CD4-positive, alpha-beta T cell (primary cell): ENCODE measurements at places on chromosomes 7 and 10.

DNA sequence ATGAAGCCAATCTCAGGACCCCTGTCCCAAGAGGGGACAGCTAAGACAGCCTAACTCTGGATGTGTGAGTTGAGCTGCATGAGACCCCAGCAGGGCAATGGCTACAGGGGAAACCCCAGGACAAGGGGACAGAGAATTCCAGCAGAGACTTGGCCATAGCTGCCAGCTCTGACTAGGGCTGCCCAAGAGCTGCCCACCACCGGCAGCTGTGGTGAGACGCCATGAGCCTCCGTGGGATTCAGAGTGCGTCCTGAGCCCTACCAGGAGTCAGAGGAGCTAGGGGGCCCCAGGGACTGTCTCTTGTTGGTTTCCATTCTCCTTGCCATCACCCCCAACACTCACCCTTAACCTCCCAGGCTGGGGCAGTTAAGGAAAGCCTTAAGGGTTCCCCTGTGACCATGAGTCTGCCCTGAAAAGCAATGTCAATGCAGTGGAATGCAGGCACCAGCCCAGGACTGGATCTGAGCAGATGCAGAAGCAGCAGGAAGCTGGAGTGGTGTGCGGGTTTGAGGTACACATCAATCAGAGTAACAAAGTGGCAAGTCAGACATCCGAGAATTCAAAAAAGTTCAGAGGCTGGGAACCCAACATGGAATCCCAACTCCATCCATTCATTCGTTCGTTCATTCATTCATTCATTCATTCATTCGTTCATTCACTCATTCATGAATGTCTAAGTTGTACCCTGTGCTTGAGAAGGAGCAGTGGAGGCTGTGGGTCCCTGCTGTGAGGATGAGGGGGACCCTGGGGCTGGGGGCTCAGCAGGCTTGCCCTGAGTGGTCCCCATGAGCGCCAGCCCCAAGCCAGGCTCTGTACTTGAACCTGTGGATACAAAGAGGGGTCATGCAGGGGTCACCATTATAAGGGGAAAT lies 52.9 kb downstream of the C10orf120 start:
- DNase-seq: no peak

DNA sequence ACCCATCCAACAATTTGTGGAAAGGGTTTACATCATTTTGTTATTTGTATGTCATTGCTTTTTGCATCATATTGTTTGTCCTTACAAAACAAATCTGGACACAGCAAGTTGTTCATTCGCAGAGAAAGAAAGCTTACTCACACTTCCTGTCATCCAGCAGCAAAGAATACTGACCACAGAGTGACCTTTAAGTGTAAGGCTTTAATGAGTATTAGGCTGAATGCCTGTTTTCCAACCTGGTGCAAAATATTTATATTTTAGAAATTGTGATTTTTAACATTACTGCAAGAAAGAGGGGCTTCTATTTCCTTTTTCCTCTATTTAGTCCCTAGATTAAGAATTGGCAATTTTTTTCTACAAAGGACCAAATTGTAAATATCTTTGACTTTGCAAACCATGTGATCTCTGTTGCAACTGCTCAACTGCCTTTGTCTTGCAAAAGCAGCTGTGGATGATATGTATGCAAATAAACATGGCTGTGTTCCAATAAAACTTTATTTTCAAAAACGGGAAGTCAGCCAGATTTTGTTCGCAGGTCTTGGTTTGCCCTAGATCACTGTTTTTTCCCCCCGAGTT lies 27.8 kb upstream of the ITGB1 start:
- no peak for DNase-seq

- no peak for DNase-seq
Observed at GRCh38 chr10:14017467-14017866, 313.3 kb downstream of the FRMD4A start.

GRCh38 chr10:3464760-3465405 lies 292.3 kb upstream of the PITRM1 start:
- no peak for DNase-seq

DNA sequence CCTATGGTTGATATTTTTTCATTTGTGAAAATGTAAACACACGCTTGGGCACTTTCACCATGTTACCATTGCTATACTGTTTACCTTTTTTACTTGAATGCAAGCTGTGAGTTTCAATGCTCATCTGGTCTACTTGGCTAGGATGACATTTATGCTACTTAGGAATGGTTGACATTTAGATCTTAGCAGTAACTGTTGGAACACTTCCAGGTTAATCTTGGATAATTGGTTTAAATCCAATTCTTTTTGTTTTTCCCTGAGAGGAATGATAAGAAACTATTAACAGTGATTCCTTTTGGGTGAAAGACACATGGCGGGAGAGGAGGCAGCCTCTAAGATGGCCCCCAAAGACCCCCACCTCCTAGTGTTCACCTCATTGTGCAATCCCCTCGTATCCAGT lies 51.4 kb upstream of the AMPH start:
- DNase-seq: no peak

GRCh38 chr10:110864662-110865140 lies 7.0 kb upstream of the PDCD4 start:
- peak; percentile 91 for DNase-seq

- DNase-seq: no peak
Observed at GRCh38 chr7:43905956-43906330, 453 bp downstream of the URGCP start.

DNA sequence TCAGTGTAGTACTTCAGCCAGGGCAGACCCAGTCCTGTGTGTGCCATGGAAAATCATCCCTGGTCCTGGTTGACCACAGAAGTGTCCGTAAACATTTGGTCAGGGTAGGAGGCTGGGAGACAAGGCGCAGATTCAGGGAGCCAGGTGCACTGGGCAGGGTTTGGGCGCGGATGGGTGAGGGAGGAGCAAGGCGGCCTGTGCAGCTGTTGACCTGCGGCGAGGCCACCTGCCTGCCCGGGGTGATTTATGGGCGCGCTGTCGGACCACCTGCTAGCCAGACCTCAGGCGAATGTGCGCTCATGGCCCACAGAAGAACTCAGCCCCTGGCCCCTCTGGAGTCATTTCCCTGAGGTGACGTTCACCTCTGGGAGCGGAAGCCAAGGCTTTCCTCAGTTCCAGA lies 6.6 kb downstream of the SFRP5 start:
- no peak for DNase-seq

GRCh38 chr10:63681993-63682697 lies 160.9 kb downstream of the REEP3 start:
- no peak for DNase-seq

- DNase-seq: no peak
Observed at GRCh38 chr10:103473261-103473671, 5.8 kb downstream of the CALHM3 start.

DNA sequence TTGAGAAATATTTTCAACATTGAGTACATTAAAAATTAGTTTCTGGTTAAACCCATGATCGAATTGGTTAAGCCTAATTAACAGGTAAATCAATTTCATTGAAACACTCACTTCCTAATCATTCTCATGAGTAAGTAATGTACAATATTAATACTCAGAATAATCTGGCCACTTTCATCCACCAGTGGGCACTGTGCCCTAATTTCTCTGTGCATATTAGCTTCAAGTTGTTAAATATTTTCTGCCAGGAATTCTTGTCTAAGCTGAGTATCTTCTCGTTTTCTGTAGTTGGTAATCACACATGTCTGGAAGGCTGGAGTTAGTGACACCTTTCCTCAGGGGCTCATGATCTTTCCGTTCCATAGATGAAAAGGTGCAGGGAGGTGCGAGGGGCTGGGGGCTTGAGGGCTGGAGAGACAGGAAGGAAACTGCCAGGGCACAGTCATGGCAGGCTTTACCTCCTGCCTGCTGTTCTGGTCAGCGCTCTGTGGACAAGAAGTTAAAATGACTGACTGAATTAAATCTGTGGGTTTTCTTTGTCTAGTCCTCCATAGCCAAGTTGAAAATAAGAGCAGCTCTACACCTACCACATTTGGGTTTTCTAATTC lies 71.9 kb downstream of the WIPF3 start:
- no peak for DNase-seq

GRCh38 chr10:47418966-47419365 lies 34.9 kb upstream of the ZNF488 start:
- no peak for DNase-seq

DNA sequence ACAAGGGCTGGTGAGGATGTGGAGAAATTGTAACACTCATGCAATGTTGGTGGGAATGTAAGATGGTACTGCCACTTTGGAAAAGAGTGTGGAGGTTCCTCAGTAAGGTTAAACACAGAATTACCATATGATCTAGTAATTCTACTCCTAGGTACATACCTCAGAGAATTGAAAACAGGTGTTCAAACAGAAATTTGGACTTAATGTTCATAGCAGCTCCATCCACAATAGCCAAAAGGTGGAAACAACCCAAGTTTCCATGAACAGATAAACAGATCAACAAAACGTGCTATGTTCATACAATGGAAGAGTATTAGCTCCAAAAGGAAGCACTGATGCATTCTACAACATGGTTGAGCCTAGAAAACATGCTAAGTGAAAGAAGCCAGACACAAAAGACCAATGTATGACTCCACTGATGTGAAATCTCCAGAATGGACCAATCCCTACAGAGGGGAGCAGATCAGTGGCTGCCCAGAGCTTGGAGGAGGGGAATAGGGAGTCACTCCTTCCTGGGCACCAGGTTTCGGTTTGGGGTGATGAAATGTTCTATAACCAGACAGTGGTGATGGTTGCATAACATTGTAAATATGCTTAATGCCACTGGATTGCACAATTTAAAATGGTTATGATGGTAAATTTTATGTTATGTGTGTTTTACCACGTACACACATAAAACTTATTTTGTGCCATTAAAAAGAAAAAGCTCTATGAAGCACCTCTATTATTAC lies 5.7 kb upstream of the WDR86 start:
- peak; percentile 52 for DNase-seq

- DNase-seq: no peak
Observed at GRCh38 chr10:76885816-76886215, 751.8 kb downstream of the KCNMA1 start.
